ENCODE measurements at places on chromosomes 11 and 22. TPM values are rescaled to one million over a fixed set of nuclear protein-coding genes. Genes with fewer than 3 reads are reported as not detected.

The EXT2 gene
- total RNA-seq = 28.8 TPM

DNA sequence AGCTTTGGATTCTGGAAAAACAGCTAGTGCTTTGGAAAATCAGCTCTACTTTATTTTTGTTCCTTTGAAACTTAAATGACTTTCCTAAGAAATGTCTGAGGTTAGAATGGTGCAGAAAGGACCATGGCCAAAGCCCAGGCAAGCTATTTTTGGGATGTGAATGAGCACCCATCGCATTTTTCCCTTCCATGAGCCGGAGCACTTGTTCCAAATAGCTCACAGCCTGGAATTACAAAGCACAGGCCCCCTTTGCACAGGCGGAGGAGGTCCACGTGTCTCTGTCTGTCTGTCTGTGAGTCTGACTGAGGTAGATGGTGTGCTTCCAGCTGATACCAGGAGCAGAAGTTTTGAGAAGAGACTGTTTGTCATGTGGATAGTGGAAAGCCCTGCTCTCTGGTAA lies 50.7 kb downstream of the MICAL2 start:
- no peak for DNase-seq

The GRIK4 gene
- total RNA-seq = not detected

- DNase-seq = no peak
These were observed 55.2 kb downstream of the ST3GAL4 start for GRCh38 chr11:126410649-126411048.

DNA sequence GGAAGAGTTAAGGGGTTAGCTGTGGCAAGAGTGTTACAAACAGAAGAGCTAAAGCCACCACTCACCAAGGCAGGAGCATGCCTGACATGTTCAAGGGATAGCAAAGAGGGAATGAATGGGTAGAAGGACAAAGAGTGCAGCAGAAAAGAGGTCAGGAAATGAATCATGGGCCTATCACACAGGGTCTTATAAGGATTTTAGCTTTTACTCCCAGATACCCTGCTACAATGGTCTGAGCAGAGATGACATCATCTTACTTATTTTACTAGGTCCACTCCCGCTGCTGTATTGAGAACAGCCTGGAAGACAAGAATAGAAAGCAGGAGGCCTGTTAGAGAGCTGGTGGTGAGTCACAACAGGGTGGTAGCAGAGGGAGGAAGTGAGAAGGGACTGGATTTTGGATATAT lies 9.8 kb downstream of the TRAF6 start:
- DNase-seq = no peak

DNA sequence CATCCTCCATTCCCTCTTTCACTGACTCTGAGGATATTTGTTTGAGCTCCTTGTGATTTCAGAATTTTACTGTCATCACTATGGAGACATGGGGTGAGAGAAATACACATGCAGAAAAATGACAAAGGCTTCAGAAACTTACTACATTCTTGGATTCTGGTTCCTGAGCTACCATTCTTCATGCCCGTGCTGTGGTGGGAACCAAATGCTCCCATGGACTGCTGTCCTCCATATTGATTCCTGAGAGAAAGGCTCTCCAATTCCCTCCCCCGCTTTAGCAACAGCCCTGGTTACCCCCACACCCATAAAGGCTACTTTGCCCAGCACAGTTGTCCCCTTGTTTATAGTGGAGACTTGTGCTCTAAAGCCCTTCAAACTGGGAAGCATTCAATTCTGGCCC lies 195.4 kb downstream of the RRAS2 start:
- no peak for DNase-seq

DNA sequence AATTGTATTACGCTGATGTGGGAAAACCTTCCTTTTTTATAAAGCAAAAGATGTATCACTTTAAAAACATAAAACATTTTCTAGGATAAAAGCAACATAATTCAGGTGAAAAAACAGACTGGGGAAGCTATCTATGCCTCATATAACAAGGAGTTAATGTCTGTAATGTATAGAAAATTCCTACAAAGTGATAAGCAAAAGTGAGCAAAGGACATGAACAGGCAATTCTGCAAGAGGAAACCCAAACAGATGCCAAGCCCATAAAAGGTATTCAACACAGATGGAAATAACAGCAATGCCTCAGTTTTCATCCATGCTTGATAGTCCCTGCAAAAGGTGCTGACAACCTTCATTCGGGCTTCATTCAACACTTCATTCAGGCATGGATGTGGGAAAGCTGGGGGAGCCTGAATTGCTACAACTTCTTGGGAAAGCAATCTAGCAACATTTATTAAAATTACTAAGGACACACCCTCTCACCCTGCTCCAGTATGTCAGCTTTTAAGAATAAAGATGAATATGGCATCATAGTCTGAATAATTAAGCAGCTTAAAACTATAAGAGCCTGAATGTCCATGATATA lies 39.3 kb downstream of the KCNQ1OT1 start:
- DNase-seq = no peak

DNA sequence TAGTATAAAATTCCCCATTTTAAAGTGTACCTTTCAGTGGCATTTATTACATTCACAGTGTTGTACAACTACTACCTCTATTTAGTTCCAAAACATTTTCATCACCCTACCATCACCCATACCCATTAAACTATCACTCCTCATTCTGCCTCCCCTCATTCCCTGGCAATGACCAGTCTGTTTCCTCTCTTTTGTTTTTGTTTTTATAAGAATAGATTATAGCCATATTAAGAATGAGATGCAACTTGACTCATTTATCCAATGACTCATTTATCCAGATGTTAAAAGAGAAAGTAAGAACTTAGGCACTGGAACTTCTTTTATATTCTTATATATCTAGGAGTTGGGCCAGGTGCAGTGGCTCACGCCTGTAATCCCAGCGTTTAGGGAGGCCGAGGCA lies 156.3 kb downstream of the FAT3 start:
- DNase-seq = no peak

DNA sequence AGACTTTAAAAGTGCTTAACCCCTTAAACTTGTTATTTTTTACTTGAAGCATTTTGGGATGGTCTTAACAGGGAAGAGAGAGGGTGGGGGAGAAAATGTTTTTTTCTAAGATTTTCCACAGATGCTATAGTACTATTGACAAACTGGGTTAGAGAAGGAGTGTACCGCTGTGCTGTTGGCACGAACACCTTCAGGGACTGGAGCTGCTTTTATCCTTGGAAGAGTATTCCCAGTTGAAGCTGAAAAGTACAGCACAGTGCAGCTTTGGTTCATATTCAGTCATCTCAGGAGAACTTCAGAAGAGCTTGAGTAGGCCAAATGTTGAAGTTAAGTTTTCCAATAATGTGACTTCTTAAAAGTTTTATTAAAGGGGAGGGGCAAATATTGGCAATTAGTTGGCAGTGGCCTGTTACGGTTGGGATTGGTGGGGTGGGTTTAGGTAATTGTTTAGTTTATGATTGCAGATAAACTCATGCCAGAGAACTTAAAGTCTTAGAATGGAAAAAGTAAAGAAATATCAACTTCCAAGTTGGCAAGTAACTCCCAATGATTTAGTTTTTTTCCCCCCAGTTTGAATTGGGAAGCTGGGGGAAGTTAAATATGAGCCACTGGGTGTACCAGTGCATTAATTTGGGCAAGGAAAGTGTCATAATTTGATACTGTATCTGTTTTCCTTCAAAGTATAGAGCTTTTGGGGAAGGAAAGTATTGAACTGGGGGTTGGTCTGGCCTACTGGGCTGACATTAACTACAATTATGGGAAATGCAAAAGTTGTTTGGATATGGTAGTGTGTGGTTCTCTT lies 2.8 kb downstream of the MALAT1 start:
- no peak for DNase-seq

DNA sequence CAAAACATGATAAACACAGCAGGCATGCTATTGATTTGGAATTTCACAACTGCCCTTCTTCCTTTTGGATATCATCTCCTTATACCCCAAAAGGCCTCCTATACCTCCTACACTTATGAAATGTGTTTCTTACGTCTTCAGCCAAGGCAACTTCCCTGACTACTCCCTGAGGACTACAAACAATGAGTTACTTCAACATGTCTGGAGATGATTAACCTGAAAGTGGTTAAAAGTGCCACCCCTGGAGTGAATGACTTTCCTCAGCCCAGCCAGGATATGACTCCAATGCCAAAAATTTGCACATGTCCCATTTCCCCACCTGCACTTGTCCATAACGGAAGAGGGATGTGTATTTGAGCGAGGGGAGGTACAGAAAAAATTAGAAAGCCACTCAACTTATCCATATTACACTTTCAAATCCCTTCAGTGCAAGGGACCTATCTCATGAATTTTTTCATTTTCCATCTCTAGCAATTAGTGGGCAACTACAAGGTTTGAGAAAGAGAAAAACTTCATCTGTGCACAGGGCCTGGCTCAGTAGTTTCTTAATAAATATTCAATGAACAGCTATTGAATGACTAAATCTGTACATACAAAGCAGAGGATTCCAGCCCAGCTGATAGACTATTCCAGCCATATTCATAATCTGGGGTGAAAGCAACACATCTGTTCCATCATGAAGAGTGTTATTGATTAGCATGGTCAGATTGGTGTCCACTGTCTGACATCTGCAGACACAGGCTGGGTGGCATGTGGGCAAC lies 36.8 kb downstream of the KIRREL3 start:
- DNase-seq = no peak

GRCh38 chr11:15810082-15810481 lies 546.3 kb downstream of the SOX6 start:
- no peak for DNase-seq

DNA sequence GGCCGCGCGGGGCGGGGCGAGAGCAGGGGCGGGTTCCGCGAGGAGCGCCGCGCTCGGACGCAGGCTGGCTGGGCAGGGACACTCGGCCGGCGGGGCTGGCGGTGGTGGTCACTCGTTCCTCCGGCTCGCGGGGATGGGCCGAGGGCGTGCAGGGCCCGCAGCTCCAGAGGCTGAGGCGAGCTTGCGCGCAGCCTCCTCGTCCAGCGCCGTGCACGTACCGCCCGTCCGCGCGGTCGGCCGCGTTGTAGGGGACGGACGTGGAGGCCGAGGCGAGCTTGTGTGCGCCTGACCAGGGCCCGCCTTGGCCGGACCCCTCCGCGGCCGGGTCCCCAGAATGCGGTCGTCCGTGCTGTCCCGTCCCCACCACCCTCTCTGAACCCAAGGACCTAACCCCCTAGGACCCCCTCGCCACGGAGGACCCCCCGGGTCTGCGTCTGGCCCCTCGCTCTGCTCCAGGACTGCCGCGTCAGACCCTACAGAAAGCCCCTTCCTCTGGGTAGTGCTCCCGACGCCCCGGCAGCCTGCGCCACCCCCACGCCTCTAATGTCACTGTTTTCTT lies 569 bp upstream of the YPEL1 start:
- DNase-seq = no peak

The FOXRED1 gene
- total RNA-seq = 35.0 TPM

The FAM76B gene
- total RNA-seq = 60.6 TPM

The APOBEC3F gene
- 44.8 TPM for total RNA-seq

- DNase-seq = no peak
These were observed 14.8 kb downstream of the CD59 start for GRCh38 chr11:33721426-33721825.

DNA sequence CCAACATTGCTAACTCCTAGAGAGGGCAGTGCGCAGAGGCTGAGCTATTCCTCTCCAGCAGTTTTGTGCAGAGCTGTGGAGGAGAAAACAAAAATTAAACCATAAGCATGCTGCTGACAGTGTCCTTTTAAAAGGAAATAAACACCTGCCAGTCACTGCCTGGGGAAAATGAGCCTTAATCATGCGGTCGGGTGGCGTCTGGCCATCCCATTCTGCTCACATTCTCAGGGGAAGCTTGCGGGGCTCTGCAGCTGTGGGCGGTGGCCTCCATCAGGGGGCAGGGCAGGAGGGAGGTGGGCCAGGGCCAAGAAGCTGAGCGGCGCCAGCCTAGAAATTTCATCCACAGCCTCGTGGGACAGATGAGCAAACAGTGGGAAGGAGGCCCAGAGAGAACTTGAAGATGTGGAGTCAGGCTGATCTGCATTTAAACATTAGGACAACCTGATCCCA lies 71.0 kb upstream of the TP53I11 start:
- DNase-seq = no peak

GRCh38 chr11:111379602-111380136 lies 594 bp upstream of the POU2AF1 start:
- DNase-seq = no peak
